ENCODE measurements at places on chromosomes 3 and 15.

- no peak overlapping the region for H3K4me3 ChIP-seq
- no peak for DNase-seq
- H3K36me3 ChIP-seq = no peaks in the 10 kb centered on the region
Measured at GRCh38 chr3:65827076-65827475, 211.6 kb downstream of the MAGI1 start.

DNA sequence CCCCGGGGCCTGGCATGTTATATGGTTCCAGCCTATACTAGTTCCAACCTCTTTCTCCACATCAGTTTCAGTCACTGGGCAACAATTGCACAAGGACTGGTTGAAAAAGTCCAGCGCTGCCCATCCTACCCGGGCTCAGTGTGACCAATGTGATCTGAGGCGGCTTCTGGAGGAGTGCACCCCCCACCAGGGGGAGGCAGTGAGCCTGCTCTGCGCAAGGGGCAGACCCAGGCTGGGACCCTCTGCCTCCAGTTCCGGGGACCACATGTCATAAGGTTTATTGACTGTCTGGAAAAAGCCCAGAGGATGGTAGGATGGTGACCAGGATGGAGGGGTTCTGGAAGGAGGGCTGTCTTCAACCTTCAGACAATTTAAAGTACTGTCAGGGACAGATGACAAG, 25.6 kb upstream of the NR2E3 start:
- no peak overlapping the region for H3K27ac ChIP-seq
- no peak overlapping the region for H3K4me3 ChIP-seq
- H3K4me1 ChIP-seq = peaks cover 8% of the 10 kb centered on the region

DNA sequence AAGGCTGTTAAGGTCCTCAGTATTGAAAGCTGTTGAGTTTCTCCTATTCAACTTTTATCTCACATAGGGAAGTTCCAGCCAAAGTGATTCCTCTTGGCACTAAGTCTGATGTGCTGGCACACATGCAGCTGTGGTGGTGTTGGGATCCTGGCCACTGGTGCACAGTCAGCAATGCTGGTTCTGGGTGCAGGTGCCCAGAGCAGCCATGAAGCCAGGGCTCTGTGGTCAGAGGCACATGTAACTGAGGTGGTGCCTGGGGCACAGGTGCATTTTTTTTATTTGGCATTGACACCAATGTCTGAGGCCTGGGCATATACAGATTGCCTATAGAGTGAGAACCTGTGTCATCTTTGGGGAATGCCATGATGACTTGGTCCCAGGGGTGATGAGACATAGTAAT, 271.4 kb downstream of the POLQ start:
- H3K36me3 ChIP-seq = no peaks in the 10 kb centered on the region
- no peak overlapping the region for H3K27ac ChIP-seq
- no peak for DNase-seq
- no peaks in the 10 kb centered on the region for H3K27me3 ChIP-seq

GRCh38 chr3:195910499-195910845, 2.1 kb upstream of the TNK2 start:
- peak overlapping the region; percentile 83 for H3K27ac ChIP-seq
- H3K27me3 ChIP-seq = no peaks in the 10 kb centered on the region
- no peaks in the 10 kb centered on the region for H3K36me3 ChIP-seq
- H3K4me3 ChIP-seq = no peak overlapping the region
- no peak for DNase-seq
- H3K4me1 ChIP-seq = no peaks in the 10 kb centered on the region

DNA sequence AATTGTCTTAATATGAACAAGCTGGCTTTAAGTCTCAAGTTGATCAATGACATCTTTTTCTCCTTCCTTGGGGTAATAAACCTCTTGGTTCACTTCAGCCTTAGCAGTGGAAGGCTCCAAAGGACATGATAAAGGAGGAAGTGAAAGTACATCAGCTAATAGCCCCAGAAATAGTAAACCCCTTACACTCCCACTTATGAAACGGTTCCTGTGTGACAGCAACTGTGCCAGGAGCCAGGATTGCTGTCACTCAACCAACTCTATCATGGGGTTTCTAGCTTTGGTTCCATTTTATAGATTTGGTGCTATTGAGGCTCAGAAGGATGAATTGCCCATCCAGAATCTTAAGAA, 216.7 kb downstream of the ABHD5 start:
- no peak overlapping the region for H3K27ac ChIP-seq
- no peak for DNase-seq
- no peaks in the 10 kb centered on the region for H3K36me3 ChIP-seq
- H3K4me1 ChIP-seq = peaks cover 17% of the 10 kb centered on the region
